RCC 7860 (cell line): ENCODE measurements at places on chromosomes 4 and X.
A peak's percentile ranks its signal among the peaks of the same experiment; 100 is the strongest.

DNA sequence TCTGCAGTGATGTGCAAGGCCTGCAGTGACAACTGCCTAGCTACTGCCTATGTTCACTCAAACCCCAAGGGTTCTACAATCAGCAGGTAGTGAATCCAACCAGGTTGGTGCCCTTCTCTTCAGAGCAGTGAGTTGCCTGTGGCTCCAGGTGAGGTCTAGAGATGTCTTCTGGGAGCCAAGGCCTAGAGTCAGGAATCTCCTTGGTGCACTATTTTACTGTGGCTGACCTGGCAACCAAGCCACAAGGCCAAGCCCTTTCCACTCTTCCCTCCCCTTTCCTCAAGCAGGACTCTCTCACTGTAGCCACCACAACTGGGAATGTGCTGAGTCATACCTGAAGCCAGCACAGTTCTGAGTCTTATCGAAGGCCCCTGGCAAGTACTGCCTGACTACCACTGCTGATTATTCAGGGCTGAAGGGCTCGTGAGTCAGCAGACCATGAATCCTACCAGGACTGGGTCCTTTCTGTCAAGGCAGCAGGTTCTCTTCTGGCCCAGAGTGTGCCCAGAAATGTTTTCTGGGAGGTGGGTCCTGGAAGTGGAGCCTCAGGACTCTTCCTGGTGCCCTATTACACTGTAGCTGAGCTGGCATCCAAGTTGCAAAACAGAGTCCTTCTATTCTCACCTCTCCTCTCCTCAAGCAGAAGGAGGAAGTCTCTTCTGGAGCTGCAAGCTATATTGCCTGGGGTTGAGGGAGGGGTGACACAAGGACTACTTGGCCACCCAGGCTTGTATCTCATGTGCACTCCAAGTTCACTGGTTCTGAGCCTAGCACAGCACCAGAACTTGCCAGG is 111.6 kb downstream of the BTC start:
- DNase-seq, result peak; percentile 98

DNA sequence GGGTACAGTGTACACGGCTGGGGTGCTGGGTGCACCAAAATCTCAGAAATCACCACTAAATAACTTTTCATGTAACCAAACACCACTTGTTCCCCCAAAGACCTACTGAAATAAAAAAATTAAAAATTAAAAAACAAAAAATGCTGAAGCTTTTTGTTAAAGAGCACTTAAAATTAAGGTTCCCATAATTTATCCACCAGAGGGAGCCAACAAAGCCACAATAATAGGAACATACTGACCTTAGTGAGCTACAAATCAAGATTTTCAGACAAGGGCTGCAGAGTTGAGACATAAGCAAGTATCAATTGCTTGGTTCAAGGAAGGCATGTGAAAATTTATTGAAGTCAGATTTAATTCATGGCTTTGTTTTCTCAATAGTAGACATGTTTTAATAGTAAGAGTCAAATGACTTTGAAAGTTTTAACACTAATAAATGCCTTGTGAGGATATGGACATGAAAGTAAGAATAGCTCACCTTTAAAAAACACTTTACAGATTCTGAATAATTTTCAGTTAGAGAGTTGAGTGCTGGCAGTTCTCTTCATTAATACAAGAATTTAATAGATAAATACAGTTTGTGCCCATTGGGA is 43.0 kb upstream of the SCOC start:
- DNase-seq, result no peak

DNA sequence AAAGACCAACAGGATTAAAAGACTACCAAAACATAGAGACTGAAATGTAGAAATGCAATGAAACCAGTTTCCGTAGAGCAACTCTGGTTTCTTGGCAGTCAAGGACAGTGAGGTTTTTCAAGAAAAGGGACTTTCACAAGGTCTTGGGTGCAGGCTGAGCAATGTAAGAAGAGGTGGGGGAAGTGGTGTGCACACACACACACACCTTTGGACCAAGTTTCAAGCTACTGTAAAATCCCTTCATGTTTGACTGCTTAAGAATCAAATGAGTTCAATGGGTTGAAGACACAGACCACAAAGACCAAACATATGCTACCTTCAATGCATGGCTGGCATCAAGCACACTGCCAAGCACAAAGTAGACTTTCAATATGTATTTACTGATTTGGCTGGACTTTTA is 17.8 kb upstream of the MCF2 start:
- DNase-seq, result no peak

DNA sequence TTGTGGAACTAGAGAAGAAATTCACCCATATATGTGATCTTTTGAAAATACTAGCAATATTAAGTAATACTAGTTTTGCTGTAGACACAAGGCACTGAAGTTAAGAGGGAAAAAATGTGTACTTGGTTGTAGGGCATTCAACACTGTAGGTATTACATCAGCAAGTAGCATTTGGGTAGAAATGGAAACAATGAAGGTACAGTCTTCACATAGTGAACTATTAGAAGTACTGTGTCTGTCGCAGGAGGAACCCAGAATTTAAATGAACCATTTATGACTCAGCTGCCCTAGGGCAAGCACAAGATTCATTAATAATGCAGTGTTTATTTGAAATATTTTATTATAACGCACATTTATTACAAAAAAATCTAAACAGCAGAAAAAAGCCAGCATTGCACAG is 572.7 kb upstream of the TENM3 start:
- no peak for DNase-seq

GRCh38 chr4:81827577-81828202 is 356.0 kb upstream of the RASGEF1B start:
- DNase-seq, result no peak
